ENCODE measurements at places on chromosomes 5 and 9.

DNA sequence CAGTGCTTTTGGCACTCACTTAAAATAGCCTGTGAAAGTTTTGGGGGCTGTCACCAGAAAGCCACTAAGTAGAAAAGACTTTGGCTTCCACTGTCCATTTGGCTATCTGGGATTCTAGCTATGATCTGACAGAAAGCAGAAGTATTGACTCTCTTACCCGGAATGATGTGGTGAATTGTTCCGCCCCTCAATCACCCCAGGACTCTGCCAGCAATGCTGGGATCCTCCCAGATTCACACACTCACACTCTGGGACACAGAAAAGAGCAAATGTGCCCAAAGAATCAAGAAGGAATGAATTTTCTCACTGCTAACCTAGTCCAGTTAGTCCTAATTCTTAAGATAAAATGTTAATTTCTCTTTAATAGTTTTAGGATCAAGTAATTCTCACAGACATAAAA is 576.9 kb downstream of the BNC2 start:
- no peak for DNase-seq

GRCh38 chr5:128539038-128539429 is 989 bp upstream of the FBN2 start:
- DNase-seq = no peak

DNA sequence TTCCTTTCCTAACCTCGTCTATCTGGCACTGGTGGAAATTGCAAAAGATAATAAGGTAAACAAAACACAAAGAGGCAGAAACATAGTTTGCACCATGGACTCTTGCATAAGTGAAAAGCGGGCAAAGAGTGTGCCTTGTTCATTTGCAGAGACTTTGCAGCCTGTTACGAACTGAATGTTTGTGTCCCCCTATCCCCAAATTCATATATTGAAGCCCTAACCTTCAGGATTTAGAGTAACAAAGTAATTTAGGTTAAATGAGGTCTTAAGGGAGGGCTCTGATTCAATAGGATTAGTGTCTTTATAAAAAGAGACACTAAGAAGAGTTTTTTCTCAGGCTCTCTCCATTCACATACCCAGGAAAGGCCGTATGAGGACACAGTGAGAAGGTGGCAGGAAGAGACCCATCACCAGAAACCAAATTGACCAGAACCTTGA is 52.1 kb upstream of the FAM169A start:
- DNase-seq = no peak

DNA sequence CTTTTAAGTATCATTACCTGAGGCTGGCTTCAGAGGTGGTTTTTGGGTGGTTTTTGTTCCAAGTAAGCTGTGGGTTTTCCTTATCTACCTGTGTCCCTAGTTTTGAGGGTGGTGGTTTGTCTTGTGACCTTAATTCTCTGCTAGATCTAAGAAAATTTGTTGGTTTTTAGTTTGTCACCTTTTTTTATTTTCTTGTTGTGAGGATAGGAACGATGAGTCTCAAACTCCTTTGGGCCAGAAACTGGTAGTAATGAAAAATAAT is 73.3 kb downstream of the KCNN2 start:
- no peak for DNase-seq

DNA sequence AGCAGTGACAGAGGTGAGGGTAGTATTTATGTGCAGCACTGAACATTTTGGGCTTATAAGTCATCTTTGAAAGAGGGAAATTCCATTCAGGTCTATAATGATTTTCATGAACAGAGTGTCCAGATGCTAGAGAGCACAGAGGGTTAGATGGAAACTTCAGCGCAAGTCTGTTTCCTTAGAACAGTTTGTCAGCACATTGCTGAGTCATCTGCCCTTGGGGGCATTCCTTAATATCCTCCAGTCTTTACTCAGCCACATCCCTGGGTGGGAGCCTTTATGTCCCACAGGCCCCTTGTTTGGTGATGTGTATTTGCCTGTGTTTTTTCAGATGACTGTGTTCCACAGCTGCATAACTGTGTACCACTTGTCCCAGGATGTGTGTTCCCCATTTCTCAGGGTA is 138.5 kb upstream of the S1PR3 start:
- no peak for DNase-seq
